ENCODE measurements at places on chromosomes 6 and 20. TPM values are rescaled to one million over a fixed set of nuclear protein-coding genes. Genes with fewer than 3 reads are reported as not detected.

Gene TREM2
- not detected for total RNA-seq

Gene DAAM2
- total RNA-seq, result not detected

GRCh38 chr20:658731-659291, 5.8 kb upstream of the SRXN1 start:
- DNase-seq, result no peak
- H3K27ac ChIP-seq, result no peak overlapping the region
- no peak overlapping the region for H3K4me3 ChIP-seq
- no peaks in the 10 kb centered on the region for H3K27me3 ChIP-seq

- H3K4me1 ChIP-seq, result peaks cover 8% of the 10 kb centered on the region
- no peak overlapping the region for H3K4me3 ChIP-seq
- DNase-seq, result no peak
- no peaks in the 10 kb centered on the region for H3K27me3 ChIP-seq
Observed at GRCh38 chr6:12162213-12162612, 127.9 kb upstream of the EDN1 start.

- no peaks in the 10 kb centered on the region for H3K27me3 ChIP-seq
- no peak overlapping the region for H3K27ac ChIP-seq
- H3K4me3 ChIP-seq, result no peak overlapping the region
- no peak for DNase-seq
Observed at GRCh38 chr6:48798296-48798695, 664.8 kb downstream of the MMUT start.

- no peaks in the 10 kb centered on the region for H3K4me1 ChIP-seq
- DNase-seq, result no peak
- H3K4me3 ChIP-seq, result no peak overlapping the region
- no peak overlapping the region for H3K27ac ChIP-seq
- no peaks in the 10 kb centered on the region for H3K27me3 ChIP-seq
Observed at GRCh38 chr6:92024110-92024509, 1395.2 kb downstream of the EPHA7 start.

GRCh38 chr20:62466072-62466760, 9.6 kb downstream of the GATA5 start:
- no peak overlapping the region for H3K27ac ChIP-seq
- no peaks in the 10 kb centered on the region for H3K36me3 ChIP-seq
- no peak for DNase-seq
- H3K4me1 ChIP-seq, result no peaks in the 10 kb centered on the region
- peaks cover 38% of the 10 kb centered on the region for H3K27me3 ChIP-seq

GRCh38 chr6:66993272-66993671, 1286.2 kb upstream of the EYS start:
- H3K4me1 ChIP-seq, result no peaks in the 10 kb centered on the region
- H3K36me3 ChIP-seq, result no peaks in the 10 kb centered on the region
- no peaks in the 10 kb centered on the region for H3K27me3 ChIP-seq
- no peak for DNase-seq

DNA sequence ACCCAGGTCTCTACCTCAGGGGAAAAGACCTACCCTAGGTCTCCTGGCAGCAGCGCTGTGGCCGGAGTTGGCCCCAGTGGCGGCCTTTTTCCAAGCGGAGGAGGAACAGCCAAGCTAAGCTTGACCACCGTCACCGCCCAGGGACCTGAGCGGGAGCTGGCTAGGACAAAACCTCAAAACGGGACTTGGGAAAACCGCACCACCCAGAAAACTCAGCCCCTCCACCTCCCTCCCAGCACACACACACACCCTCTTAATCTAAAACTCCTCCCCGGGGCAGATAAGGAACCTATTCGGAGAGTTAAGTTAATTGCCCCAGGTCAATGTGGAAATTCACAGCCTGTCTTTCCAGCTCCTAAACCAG, 2.7 kb upstream of the TRERF1 start:
- H3K36me3 ChIP-seq, result no peaks in the 10 kb centered on the region
- H3K27me3 ChIP-seq, result no peaks in the 10 kb centered on the region
- H3K4me1 ChIP-seq, result peaks cover 13% of the 10 kb centered on the region
- no peak overlapping the region for H3K4me3 ChIP-seq

GRCh38 chr6:26032340-26033084, 54.7 kb upstream of the HFE start:
- H3K27me3 ChIP-seq, result no peaks in the 10 kb centered on the region
- no peaks in the 10 kb centered on the region for H3K36me3 ChIP-seq
- H3K4me3 ChIP-seq, result peak overlapping the region; percentile 81
- peak overlapping the region; percentile 79 for H3K27ac ChIP-seq
